ENCODE measurements at places on chromosomes 12 and 14. TPM values are rescaled to one million over a fixed set of nuclear protein-coding genes. Genes with fewer than 3 reads are reported as not detected.

DNA sequence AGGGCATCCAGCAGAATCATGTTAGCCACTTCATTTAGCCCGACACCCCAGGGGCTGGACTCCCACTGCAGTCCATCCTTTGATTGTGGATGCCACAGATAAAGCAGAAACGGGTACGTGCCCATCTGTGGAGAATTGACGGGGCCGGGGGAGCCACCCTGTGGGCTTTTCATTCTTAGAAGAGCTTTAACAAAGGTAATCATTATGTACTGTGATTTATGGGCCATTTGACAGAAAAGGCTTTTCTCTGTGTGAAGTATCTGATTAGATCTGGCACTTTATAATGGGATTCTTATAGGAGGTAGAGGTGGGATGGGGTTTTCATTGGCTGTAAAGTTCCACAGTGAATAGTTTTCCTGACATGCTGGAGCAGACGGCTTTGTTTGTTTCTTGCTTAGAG lies 40.4 kb downstream of the AACS start:
- DNase-seq, result no peak

GRCh38 chr12:126719912-126720705 lies 1546.9 kb upstream of the TMEM132C start:
- DNase-seq, result no peak

- DNase-seq, result no peak
Measured at GRCh38 chr12:114069507-114069906, 103.4 kb upstream of the RBM19 start.

- DNase-seq, result peak; percentile 95
Measured at GRCh38 chr14:100213956-100214769, 24.8 kb upstream of the YY1 start.

GRCh38 chr12:51238037-51238509 lies 553 bp upstream of the DAZAP2 start:
- no peak for DNase-seq

DNA sequence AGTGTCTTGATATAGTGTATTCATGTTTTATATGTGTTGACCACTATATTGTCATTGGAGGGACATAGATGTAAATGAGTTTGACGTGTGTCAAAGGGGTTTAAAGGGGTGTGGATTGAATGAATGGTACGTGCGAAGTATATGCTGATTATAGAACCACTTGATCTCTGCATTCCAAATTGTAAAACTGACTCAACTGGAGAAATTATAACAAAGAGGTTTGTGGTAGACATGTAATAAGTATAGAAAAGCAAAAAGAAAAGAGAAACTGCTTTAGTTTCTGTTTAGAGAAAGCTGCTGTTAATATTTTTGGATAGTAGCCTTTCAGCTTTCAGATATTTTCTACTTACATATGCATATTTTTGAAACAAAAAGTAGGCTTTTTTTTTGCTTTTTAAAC lies 8.9 kb upstream of the MYRFL start:
- no peak for DNase-seq

DNA sequence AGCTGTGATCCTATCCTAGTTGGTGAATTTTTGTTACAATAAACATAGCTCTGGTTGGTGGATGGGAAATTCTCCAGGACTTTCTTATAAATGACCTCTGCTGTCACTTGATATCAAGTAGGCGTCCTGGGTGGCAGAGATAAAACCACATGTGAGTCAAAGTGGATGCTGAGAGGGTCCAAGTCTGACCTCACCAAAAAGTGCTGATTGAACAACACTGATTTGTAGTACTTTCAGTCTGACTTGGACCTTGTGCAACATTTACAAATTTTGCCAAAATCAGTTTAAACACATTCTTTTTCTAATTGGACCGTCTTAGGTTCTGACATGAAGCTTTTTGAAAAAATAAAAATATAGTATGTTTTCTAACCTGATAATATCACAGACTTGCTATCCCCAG lies 585.6 kb downstream of the GALC start:
- no peak for DNase-seq

- no peak for DNase-seq
Measured at GRCh38 chr12:91817517-91817916, 328.1 kb downstream of the BTG1 start.

- DNase-seq, result peak; percentile 66
Measured at GRCh38 chr12:98698603-98699463, 53.7 kb downstream of the APAF1 start.

DNA sequence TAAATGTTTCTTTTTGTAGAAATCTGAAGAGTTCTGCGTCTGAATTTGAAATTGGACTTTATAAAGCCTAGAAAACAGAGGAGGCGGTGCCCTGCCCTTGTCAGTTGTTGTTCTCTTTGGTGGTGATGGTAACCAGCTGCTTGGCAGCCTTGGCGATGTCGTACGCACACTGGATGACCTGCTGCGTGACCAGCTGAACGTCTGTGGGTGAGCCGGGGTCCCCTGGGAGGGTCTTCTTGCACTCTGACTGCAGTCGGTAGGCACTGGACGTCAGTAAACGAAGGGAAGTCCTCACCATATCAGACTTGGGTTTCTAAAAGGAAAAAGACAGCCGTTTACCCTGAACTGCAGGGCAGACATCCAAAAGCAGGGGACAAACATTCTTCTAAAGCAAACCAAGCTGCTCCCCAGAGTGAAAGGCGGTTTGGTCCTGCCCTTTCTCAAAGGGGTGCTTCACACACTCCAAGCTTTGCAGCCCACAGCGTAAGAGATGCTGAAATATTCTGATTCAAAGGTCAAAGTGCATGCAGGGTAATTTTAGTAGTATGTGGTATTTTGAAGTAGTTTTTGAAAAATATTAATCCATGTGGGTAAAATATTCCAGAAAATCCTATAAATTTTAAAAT lies 32.9 kb downstream of the TCHP start:
- DNase-seq, result no peak

- no peak for DNase-seq
Measured at GRCh38 chr12:966724-967123, 17.2 kb upstream of the RAD52 start.

- DNase-seq, result no peak
Measured at GRCh38 chr14:63203618-63204406, 431 bp upstream of the RHOJ start.

- peak; percentile 26 for DNase-seq
Measured at GRCh38 chr14:77180726-77181602, 634 bp upstream of the TMEM63C start.

GRCh38 chr12:116150001-116150400 lies 127.5 kb downstream of the MED13L start:
- DNase-seq, result no peak

- DNase-seq, result no peak
Measured at GRCh38 chr12:25705261-25705660, 152.2 kb upstream of the LMNTD1 start.

DNA sequence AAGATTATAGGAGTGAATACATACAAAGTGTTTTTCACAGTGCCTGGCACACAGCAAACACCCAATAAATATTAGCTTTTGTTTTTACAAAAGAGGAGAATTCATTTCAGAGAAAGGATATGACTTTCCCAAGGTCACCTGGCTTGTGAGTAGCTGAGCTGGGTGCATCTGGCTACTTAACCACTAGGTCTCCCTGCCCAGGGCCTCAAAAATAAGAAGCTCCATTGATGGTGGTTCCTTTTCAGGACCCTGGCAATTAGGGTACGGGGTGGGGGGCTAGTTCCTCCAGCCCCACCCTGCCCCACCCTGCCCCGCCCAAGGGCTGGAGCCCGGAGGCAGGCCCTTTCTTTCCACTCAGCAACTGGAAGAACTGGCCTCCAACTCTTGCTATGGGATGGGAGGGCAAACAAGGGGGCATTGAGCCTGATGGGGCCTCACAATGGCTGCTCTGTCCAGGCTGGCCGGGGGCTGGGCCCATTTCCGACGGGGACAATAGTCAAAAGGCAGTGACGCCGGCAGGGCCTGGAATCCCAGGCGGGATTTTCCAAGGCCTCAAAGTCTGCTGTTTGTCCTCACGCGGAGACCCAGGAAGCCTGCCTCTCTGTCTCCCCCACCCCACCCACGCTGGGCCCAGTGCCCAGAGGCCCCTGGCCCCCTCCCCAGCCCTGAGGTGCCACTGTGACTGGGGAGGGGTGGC lies 8.2 kb upstream of the ATG101 start:
- DNase-seq, result no peak

Gene KIF26A
- total RNA-seq, result 0.59 TPM

Gene FOXM1
- 64.4 TPM for total RNA-seq

Gene RIPK3
- 5.9 TPM for total RNA-seq

Gene NXPH4
- 0.41 TPM for total RNA-seq

Gene RFX4
- not detected for total RNA-seq

Gene TPH2
- total RNA-seq, result not detected

Gene GPR68
- total RNA-seq, result 14.0 TPM

Gene FAM181A
- total RNA-seq, result not detected

Gene TMEM132D
- not detected for total RNA-seq

Gene KLRD1
- total RNA-seq, result 6.9 TPM

Gene NFATC4
- total RNA-seq, result 2.0 TPM

Data from activated CD8-positive, alpha-beta T cell treated with anti-CD3 and anti-CD28 coated beads for 36 hours (primary cell).